ENCODE measurements at places on chromosomes 12 and 14. TPM values are rescaled to one million over a fixed set of nuclear protein-coding genes. Genes with fewer than 3 reads are reported as not detected.

Gene CISTR
- not detected for total RNA-seq

Gene PLEKHD1
- total RNA-seq = not detected

Gene MYBPC1
- total RNA-seq = 0.55 TPM

Gene FSCB
- not detected for total RNA-seq

- DNase-seq = no peak
Measured at GRCh38 chr12:98253207-98254037, 262.0 kb upstream of the TMPO start.

- no peak for DNase-seq
Measured at GRCh38 chr12:48994224-48995085, 4.7 kb downstream of the DDN start.

DNA sequence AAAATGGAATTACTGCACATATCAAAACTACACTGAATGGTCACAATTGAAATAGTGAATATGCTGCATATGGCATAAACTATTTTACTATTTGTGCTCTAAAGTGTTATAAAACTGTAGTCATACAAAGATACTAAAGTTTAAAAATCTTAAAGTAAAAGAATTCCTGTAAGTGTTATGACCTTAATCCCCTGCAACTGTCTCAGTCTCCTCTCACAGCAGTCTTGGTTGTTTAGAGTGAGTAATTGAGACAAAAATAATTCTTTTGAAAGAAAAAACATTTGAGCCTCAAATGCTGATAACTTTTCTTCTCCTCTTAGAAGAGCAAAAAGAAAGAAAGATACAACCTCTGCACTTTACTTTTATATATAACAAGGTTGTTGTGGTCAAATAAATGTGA lies 99.9 kb downstream of the SYT1 start:
- no peak for DNase-seq
